ENCODE measurements at places on chromosomes 16 and 17.

DNA sequence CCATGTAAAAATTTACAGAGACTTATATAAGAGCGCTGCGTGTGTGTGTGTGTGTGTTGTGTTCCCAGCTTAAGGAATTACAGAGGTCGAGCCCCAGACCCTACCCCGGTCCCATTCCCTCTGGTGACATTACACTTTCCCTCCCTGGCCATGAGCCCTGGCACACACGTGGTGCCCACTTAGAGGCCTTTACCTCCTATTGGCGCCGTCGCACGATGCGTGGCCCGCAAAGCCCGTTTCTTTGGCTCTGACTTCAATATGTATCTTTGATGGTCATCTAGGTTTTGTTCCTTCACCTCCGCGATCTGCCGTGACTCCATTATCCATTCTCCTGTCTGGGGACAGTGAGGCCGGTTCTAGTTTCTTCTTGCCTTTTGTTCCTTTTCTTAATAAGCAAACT lies 96.9 kb upstream of the CHMP6 start:
- DNase-seq = no peak

- DNase-seq = no peak
These were observed 29.9 kb downstream of the CIBAR2 start for GRCh38 chr16:85082173-85083050.

DNA sequence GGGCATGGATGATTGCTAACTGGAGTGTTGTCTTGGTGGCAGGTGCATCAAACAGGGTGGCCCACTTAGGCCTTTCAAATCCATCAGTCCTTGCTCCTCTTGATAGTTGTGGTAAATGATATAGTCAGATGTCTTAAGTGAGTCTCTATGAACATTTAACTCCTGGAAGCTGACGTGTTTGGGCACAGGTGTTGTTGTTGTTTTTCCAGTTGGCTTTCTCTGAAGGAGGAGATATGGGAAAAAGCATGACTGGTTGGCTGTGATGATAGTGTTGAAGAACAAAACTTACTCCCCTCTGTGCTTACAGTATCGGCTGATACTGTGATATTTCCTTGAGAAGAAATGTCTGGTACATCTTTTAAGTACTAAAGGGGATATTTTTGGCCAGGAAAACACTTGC lies 18.0 kb downstream of the TNRC6A start:
- DNase-seq = no peak

GRCh38 chr17:75326226-75326848 lies 37.1 kb upstream of the SLC25A19 start:
- DNase-seq = no peak

DNA sequence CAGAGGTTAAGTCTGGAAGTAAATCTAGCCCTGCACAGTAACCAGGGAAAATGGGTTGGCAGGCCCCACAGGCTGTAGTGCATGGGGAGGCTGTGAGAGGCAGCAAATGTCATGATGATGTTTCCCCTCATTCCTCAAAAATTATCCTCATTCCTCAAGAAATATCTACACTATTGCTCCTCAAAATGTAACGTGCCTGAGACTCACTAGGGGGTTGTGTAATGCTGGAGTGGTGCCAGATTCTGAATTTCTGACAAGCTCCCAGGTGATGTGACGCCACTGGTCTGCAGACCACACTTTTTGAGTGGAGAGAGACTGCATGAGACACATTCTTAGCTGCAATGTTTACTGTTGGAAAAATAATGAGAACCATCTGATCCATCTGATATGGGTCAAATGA lies 1.2 kb upstream of the MPP3 start:
- DNase-seq = no peak

DNA sequence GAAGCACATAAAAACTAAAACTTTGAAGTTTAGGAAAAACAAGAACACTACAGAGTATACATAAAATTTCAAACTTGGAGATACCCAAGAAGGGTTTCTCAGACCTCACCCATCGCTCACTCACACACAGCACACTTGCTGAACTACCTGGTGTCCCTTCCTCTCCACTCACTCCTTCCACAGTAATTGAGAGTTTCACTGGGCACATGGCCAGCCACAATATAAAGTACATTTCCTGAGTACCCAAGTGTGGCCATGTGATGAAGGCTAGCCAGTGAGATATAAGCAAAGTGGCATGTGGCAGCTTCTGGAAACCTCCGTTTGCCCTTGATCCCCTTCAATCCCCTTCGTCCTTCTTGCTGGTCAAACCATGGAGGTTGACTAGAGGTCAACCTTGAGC lies 11.9 kb downstream of the TOX3 start:
- no peak for DNase-seq
